Activated CD4-positive, alpha-beta T cell treated with anti-CD3 and anti-CD28 coated beads, Interleukin-2, amount 10 ng/mL, durations not matched to agents 24 days and 14 days (primary cell): ENCODE measurements at places on chromosomes 1 and 21. TPM values are rescaled to one million over a fixed set of nuclear protein-coding genes. Genes with fewer than 3 reads are reported as not detected.

DNA sequence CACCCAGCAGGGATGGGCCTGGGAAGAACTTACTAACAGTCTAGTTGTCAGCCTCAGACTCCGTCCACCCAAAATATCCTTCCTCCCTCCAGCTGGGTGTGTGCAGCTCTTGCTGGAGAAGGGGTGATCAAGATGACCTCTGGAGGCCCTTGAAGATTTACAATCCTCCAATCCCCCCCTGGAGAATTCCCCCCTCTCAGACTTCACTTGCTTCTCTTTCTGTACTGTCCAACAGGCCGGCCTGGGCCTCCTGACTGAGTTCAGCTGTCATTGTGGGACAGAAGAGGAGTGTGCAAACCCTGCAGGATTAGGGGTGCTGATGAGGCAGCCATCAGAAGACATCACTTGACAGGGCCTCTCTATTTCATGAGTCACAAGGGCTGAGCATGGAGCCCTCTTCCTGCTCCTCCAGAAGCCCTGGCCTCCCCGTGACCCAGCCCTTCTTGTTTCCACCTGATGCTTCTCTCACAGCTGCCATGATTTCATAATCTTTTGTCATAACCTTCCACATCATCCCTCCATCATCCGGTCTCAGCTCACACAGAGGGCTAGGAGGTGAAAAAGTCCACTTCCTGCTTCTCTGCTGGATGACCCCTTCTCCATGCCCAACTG is 17.5 kb upstream of the IGFN1 start:
- DNase-seq: no peak

PTPN22 gene
- 60.4 and 64.1 TPM in 2 replicates for total RNA-seq

PTGER3 gene
- total RNA-seq: 0.26 and 0.62 TPM in 2 replicates

TMEM183A gene
- total RNA-seq: 77.7 and 82.8 TPM in 2 replicates

DNA sequence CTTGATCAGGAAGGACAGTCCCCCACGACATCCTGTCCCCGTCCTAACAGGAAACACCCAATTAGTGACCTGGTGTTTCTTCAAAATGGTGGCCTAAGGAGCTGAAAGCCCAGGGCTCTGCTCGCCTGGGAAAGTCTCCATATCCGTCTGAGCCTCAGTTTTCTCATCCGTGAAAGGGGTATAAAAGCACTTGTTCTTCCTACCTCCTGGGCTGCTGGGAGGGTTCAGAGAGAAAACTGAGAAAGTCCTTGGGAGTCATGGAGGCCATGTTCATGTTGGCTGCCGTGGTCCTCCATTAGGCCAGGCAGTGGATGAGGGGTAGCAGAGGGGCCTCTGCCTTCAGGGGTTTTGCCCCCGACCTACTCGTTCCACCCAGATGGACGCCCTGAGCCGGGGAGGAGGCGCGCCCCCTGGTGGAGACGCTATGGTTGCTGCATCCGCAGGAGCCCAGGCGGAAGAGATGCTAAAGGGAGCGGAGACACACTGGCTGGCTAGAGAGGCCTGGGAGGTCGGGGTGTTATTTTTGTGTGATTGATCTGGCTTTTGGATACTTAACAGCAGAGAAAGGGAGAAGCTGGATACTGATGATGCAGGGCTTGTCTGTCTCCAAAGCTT is 113.5 kb downstream of the PRDM2 start:
- peak; percentile 85 for DNase-seq

GRCh38 chr1:185646202-185646683 is 87.9 kb upstream of the HMCN1 start:
- no peak for DNase-seq

DNA sequence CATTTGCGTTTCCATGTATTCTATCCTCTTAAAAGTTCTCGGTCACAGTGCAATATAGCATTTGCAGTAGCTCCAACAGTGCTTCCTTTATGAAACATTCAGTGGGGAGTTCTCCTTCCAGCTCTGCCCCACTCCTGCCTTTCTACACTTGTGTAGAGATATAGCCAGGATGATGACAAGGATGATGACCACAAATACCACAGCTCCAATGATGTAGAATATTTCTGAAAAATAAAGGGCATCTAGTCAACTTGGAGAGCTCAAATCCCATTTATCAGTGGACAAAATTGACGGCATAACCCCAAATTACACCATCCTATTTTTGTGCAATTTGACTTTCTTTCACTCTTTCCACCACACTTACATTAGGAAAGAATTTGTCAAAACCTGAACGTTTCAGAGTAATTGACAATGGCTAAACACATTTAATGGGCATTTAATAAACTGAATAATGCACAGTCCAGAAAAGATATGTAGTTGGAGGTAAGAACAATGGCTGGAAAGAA is 11.1 kb downstream of the F3 start:
- DNase-seq: no peak

DNA sequence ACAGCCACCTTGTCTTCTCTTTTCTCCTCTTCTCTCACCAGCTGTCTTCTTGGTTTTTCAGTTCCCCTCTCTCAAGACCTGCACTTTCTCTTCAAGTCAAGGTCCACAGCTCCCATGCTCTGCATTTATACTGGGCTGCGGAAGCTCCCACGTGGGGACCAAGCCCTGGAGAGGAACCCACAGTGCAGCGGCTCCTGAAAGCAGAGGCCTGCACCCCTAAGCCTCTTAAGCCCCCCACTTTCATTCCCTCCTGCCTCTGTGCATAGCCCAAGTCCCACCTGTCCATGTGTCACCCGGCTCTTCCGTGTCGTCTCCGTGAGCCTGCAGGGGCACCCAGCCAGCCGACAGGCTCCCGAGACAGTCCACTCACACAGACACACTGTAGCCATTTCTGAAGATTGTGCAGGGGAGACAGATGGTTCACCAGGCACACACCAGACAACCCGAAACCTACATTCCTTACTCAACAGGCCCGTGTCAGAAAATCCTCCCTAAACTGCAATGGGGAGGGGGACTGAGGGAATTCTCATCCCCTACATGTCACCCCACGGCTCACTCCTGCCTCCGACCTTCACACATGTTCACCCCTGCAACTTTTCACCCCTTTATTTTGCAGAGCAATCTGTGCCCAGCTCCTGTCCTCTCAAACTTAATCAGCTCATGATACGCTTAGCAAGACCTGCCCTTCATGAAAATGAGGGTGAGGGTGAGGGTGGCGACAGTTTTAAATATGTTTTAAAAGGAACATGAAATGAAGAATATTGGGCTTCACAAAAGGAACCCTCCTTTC is 6.3 kb downstream of the MX2 start:
- DNase-seq: no peak

- no peak for DNase-seq
These were observed 97.9 kb upstream of the ETV3 start for GRCh38 chr1:157236072-157236471.

GRCh38 chr1:85396194-85396593 is 68.8 kb downstream of the DDAH1 start:
- DNase-seq: no peak

AXDND1 gene
- 0.21 TPM in 1 of 2 replicates, not detected in the other for total RNA-seq

SMYD2 gene
- total RNA-seq: 33.3 and 34.1 TPM in 2 replicates

DNA sequence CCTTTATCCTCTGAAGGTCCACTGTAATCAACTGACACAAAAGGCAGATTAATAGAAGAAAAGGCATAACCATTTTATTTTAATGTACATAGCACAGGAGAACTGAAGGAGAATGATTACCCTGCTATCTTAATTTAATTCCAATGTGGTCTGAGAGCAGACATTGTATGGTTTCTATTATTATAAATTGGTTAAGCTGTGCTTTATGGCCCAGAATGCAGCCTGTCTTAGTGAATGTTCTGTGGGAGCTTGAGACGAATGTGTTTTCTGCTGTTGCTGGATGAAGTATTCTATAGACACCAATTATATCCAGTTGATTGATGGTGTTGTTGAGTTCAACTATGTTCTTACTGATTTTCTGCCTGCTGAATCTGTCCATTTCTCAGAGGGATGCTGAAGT is 25.0 kb upstream of the SLC2A1 start:
- no peak for DNase-seq

DNA sequence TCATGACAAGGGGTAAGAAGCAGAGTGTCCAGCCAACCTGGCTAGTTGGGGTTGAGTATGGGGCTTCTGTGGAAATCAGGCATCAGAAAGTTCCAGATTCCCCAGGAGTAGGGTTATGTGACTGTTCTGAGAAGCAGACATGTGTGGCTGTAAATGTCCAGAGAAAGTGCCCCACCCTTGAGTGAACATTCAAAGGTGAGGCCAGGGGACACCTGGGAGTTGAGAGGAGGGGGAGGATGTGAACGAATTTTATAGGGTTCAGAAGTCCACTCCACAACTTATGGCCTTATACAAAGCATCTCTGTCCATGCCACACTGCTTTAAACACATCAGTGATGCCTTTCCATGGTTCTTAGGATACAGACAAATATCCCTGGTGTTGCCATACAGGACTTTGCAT is 133.3 kb downstream of the IGSF21 start:
- no peak for DNase-seq

DNA sequence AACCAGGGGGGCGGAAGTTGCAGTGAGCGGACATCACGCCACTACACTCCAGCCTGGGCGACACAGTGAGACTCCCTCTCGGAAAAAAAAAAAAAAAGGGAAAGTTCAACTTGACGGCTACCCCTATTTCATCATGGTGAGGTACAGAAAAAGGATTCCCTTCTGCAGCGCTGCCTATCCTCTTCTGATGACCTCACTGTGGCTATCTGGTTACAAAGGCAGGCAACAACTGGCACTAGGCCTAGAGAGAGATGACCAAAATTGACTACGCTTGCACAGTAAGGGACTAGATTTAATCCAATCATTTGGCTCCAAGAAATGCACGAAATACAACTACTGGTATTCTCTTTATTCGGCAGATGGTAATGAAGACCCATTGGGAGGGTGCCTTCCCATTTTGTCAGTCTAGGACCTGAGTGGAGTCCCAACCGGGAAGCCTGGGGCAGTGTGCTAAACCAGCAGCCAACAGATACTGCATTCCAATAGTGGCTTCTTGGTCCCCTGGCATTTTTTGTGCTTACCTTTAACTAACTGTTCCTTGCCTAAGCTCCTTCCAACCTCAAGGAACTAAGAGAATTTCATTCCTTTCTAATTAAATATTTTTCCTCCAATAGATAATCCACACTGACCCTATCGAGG is 36.6 kb downstream of the ITPKB start:
- DNase-seq: no peak

- DNase-seq: no peak
These were observed 24.2 kb upstream of the CDC14A start for GRCh38 chr1:100328133-100328532.

ACOT11 gene
- total RNA-seq: 1.3 and 1.6 TPM in 2 replicates

RCSD1 gene
- 74.7 and 81.0 TPM in 2 replicates for total RNA-seq

DNA sequence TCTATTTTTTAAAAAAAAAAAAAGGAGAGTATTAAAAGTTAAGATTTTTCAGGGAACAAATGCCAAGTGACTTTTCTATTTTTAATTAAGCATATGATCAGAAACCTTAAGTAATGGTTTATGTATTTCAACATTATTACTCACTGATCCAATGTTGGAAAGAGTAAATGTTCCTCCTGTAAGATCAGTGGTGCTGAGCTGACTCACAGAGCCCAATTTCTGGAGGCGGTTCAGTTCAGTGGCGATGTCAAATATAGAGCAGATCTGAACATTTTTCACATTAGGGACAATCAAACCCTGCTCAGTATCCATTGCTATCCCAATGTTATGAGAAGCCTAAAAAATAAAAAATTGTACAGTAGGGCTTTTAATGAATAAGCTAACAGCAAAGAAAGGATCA is 28.2 kb upstream of the LRRC39 start:
- no peak for DNase-seq

GRCh38 chr1:23923592-23924499 is 10.7 kb upstream of the CNR2 start:
- no peak for DNase-seq

SCAMP3 gene
- 152 and 158 TPM in 2 replicates for total RNA-seq

DNA sequence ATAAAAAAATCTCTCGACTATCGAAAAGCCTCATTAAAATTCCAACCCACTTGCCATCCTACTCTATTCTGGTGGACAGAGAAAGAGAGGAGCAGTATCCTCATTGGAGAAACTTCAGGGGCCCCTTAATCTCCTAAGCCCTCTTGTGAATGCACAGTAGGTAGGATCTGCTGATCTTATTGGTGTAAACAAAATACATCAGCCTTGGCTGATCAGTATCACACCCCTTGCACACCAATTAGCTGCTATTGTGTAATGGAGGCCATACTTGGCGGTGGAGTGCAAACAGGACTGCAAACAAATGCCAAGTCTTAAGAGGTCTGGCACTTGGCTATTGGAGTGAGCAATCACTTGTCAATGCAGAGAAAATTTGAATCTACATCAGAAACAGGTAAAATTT is 15.7 kb downstream of the VCAM1 start:
- DNase-seq: no peak

GRCh38 chr21:14737922-14738321 is 191.8 kb upstream of the SAMSN1 start:
- DNase-seq: peak; percentile 87

DNA sequence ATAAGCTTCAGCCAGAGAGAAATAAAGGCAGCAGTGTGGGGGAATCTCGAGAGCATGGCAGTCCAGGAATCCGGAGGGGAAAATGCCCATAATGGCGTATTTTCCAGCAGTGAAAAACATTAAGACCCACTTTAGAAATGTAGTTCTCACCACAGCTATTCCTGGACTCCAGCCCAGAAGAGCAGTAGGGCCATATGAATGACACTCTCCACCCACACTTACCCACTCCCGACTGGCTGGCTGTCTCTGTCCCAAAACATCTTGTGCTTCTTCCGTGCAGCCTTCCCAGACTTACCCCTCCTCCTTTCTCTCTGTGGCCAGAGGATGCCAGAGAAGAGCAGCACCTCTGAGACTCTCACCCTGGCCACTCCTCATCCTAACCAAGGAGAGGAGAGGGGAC is 56.4 kb downstream of the TRABD2B start:
- DNase-seq: no peak

- no peak for DNase-seq
These were observed 571.8 kb upstream of the ADGRL2 start for GRCh38 chr1:81228926-81229325.

CD84 gene
- total RNA-seq: 17.3 and 17.7 TPM in 2 replicates

ODR4 gene
- 15.6 and 20.0 TPM in 2 replicates for total RNA-seq

CD34 gene
- not detected in 2 replicates for total RNA-seq

- DNase-seq: no peak
These were observed 233.3 kb upstream of the COA6 start for GRCh38 chr1:234139966-234140365.

GRCh38 chr1:12087797-12088314 is 24.8 kb downstream of the TNFRSF8 start:
- peak; percentile 90 for DNase-seq
